OCI-LY7 (cell line): ENCODE measurements at places on chromosomes 12 and 14. TPM values are rescaled to one million over a fixed set of nuclear protein-coding genes. Genes with fewer than 3 reads are reported as not detected.

Gene BCL2L14
- not detected in 2 replicates for total RNA-seq

Gene EFCAB11
- 26.6 and 29.5 TPM in 2 replicates for total RNA-seq

Gene FZD10
- total RNA-seq: not detected in 2 replicates

Gene ESYT1
- 108 and 112 TPM in 2 replicates for total RNA-seq

Gene AMDHD1
- 2.6 and 2.8 TPM in 2 replicates for total RNA-seq

Gene EML5
- 5.2 and 5.6 TPM in 2 replicates for total RNA-seq

Gene OS9
- 109 and 112 TPM in 2 replicates for total RNA-seq

Gene VRTN
- total RNA-seq: not detected in 2 replicates

Gene AMN
- 5.6 and 6.4 TPM in 2 replicates for total RNA-seq

Gene ANGEL1
- 33.7 and 36.4 TPM in 2 replicates for total RNA-seq
